NCI-H1417 treated with DMSO at 0.1 percent for 48 hours (cell line): ENCODE measurements at places on chromosomes 1 and 21.

DNA sequence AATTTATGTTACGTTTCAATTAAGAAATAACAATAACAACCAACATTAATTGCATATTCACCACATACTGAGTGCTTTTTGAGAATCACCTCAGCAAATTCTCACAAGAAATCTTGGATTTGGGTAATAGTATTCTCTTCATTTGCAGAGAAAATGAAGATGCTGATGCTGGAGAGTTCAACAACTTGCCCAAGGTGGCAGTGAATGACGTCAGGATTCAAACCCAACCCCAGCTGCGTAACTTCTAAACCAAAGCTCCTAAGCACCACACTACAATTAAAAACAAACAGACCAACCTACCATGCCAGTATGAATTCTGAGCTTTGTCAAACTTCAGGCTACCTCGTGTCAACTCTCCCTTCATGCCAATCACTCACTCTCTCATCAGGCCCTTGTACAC lies 46.7 kb upstream of the GJB5 start:
- no peak for DNase-seq

DNA sequence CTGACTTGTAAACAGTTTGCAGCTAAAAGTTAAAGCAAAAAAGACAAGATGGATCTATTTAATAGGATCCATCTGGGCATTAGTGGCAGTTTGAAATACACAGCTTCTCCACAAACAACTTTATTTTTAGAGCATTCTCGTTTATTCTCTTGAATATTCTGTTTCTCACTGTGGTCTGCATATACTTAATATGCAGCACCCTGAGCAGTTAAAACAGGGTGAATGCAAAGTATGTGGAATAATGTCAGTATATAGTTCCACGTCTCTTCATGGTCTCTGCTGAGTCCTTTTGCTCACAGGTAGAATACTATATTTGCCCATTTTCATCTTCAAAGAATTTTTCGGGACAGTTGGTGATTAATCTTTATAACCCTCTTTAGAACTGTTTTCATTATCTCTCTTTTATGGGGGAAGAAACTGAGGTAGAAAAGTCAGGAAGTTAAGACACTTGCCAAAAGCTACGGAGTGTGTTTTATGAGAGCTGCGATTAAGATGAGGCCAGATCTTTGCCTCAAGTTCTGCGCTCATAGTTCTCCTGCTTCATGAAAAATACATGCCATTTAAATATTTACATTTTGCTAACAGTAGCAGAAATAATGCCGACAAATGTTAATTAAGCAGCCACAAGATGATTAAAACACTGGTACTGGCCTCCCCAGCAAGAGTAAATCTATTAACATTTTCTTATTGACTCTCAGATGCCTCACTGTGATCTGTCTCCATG lies 115.6 kb downstream of the PTBP2 start:
- no peak for DNase-seq

DNA sequence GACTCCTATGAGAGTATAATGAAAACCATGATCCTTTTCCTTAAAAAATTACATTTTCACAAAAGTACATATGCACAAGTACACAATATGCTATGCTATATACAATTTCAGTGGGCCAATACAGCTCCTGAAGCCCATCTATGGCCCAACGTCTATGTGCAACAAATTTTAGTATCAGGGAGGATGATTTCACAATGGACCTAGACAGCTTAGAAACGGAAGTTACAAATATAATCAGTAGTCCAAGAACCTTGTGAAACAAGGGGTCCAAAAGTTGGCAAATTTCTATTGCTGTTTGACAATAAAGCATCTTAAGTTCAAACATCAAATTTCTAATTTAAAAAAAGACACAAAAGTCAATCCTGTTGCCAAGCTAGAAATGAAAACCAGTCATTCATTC lies 87.0 kb downstream of the DPYD start:
- no peak for DNase-seq

GRCh38 chr1:152646656-152647055 lies 16.5 kb upstream of the LCE2D start:
- no peak for DNase-seq

DNA sequence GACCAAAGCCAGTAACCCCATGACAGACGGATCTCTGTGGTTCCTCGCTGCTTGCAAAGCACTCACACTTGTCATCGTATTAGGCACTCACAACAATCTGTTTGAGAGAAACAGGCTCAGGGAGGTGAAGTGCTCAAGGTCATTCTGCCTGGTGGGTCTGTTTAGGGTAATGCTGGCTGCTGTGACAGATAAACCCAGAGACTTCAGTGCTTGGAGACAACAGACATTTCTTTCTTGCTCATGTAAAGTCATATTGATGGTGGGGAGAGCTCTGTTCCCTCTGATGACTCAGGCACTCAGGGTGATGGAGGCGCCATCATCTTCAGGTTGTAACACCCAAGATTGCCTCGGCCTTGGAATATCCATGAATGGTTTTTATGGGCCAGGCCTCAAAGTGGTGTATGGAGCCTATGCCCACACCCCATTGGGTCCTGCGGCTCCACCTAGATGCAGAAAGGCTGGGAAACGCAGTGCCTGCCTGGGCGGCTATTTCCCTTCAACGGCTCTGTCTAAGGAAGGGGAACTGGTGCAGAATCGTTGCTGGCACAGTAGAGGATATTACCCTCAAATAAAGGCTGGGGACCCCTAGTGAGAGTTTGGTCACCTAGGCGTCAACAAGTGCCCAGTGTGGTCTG lies 71.6 kb upstream of the SELENON start:
- DNase-seq = no peak

DNA sequence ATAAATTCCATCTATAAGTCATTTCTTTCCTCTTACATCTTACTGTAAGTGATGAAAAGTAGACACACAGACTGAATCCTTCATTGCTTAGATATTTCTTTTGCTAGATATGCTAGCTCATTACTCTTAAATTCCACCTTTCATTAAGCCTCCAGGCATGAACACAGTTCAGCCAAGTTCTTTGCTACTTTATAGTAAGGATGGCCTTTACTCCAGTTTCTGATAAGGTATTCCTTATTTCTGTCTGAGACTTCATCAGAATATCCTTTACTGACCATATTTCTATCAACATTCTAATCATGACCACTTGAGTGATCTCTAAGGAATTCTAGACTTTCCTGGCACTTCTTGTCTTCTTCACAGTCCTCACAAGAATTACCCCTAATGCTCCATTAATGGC lies 191.7 kb upstream of the KCTD3 start:
- no peak for DNase-seq

DNA sequence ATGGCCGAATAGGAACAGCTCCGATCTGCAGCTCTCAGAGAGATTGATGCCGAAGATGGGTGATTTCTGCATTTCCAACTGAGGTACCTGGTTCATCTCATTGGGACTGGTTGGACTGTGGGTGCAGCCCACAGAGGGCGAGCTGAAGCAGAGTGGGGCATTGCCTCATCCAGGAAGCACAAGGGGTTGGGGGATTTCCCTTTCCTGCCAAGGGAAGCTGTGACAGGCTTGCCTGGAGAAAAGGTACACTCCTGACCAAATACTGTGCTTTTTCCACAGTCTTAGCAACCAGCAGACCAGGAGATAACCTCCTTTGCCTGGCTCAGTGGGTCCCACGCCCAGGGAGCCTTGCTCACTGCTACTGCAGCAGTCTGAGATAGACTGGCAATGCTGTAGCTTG lies 66.9 kb downstream of the HSD3B1 start:
- no peak for DNase-seq
